ENCODE measurements at places on chromosomes 1 and 21.

- DNase-seq: peak; percentile 95
These were observed at the start of gene TMCC2 for GRCh38 chr1:205227584-205228013. TSS of gene TMCC2 (plus strand) at chr1:205227946. CDS start at chr1:205228565, 619 bp downstream.

- DNase-seq: no peak
These were observed 9.4 kb downstream of the CFHR4 start for GRCh38 chr1:196897158-196897828.

- DNase-seq: no peak
These were observed 49.8 kb upstream of the ADORA3 start for GRCh38 chr1:111553196-111553595.

- DNase-seq: no peak
These were observed 21.3 kb downstream of the SYDE2 start for GRCh38 chr1:85179522-85179921.

DNA sequence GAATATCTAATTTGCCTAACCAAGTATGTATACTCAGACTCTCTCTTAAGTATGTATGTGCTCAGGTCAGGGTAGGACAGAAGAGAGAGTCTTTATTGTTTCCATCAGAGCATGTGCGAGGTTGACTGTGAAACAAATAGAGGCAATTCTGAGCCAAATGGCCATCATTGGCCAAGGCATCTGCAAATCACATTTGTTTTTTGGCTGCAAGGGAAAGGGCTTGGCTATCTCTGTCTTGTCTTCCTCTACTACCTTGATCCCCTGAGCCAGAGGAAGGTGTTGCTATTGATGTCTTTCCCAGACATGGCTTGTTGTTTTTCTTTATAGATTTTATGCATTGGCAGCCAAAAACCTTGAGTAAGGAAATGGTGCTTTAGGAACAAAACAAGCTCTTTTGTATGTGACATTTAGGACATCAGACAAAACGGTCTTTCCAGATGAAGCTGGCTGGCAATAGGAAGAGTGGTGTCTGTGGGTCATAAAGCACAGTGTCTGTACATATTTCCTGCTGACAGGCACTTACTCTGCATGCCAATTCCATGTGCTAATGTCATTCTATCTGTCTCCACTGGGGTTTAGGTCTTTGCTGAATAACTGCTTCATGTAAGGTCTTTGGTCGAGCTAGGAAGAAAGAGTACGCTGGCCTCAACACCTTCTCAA is 163.3 kb downstream of the BRINP2 start:
- no peak for DNase-seq

DNA sequence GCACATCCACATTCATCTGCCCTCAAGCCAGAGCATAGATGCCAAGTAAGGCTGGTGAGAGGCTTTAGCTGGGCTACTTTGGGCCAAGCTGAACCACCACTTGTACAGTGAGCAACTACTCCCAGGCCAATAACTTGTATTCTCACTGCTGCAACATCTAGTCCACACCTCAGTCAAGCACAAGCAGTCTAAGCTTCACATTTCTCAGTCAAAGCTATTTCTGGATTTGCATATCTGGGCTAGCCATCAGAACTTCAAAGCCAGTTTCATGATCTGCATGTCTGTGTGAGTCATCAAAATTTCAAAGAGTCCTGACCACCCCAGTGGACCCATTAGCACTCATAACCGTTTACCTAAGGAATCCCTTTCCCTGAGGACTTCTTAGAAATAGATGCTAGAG is 77.7 kb upstream of the DIRAS3 start:
- no peak for DNase-seq

DNA sequence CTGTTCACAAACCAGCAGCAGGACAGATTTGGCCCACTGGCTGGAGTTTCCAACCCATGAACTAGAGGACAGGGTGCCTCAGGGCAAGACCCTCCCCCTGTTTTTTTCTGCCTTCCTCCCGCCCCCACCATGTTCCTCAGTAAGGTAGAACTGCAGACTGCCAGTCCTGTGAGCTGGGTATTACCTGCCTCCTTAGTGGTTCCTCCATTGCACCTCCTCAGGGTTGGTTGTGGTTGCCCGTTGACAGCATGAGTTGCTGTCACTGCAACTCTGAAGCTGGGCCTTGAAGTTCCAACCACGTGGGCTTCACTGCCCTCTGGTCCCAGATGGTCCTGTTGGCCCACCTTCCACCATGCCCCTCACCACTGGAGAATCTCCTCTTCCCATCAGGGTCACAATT is 28.8 kb downstream of the TENT5C start:
- no peak for DNase-seq

- DNase-seq: no peak
These were observed 494 bp downstream of the NT5C1A start for GRCh38 chr1:39671433-39671792.

DNA sequence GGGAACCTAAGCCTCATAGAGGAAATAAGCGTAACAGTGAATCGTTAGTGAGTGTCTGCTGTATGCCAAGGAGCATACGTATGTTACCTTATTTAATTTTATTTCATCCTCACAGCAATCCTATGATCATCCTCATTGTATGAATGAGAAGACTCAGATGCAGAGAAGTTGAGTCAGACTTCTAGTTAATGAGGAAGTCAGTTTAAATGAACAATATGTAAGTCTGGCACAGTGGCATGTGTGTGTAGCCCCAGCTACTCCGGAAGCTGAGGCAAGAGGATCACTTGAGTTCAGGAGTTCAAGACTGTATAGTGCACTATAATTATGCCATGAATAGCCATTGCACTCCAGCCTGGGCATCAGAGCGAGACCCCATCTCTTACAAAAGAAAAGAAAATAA is 148.0 kb downstream of the ZZZ3 start:
- no peak for DNase-seq

DNA sequence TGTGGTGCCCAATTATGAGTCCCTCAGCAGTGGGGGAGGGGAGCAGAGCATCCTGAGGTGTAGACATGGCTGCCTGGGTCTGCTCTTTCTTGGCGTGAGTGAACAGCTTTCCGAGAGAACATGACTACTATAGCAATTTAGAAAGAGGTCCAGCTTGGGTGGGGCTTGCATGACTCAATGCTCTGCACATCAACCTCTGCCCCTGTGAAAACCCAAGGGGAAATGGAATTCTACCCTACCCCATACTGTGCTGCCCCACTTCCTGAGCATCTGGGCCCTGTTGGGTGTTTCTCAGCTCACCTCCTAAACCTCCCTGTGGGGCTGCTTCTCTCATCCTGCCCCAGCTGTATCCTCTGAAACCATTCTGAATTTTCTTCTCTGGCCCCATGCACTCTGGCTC is 8.2 kb upstream of the AZIN2 start:
- no peak for DNase-seq

DNA sequence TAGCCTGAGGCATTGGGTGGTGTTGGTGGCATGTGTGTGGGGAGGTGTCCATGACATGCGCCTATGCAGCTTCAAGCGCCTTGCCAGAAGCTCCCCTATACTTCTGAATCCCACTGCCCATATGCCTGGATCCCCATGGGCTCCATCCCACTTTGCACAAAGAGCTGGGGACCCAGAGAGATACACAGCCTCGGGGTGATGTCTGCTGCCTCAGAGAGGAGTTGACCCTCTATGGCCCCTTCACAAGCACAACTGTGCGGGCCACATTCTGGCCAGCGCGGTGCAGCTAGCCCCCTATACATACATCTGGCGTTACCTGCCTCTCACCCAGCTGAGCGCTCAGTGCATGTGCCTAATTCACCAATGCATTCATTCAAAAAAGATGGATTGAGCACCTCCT is 9.6 kb upstream of the PTPRF start:
- DNase-seq: no peak

DNA sequence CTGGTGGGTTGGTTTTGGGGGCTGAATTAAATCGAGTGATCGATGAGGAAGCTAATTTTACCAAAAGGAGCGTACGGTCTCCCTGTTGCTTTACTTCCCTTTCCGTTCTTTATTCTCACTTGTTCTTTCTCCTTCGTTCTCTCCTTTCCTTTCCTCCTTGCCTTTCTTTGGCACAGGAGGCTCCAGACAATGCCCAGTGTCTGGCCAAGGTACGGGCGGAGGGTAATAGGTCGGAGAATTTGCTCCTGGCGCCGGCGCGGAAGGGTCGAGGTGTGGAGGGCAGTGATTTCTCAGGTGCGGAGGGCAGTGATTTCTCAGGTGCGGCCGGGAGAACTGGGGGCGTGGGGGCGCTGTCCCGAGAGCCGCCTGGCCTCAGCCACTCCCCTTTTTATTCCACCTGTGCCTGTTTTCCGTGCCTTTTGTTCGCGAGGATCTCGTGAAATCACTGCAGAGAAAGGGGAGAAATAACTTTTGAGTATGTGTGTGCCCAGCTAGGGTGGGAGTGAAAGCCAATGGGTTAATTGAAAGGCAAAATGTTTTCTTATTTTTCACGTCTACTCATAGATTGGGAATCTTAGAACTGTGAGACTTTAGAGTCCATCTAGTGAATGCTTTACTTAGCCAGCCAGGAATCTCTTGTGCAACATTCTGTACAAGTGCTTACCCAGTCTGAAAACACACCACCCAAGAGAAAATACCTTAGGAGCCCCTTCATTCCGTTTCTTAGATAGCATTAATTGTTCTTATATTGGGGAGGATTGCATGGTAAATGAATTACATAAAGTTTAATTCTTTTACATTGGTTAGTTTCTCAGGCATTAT is 1.3 kb downstream of the FNBP1L start:
- DNase-seq: no peak

DNA sequence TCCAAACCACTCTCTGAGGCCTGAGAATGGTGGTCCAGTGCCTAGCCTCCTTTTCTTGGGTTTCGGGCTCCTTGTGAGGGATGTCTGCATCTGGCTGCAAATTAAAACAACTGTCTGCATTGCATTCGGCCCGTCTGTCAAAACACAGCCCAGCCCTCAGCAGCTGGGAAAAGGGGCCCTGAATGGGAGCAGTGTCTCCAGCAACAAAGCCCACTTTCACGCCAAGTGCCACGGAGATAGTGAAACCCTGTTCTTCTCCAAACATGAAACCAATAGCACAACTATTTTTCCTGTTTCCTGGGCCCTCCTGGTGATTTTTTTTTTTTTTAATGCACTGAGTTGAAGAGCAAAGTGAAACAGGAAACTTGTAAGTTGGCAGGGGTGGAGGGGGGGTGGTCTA is 138.4 kb downstream of the PLXNA2 start:
- DNase-seq: no peak

- DNase-seq: no peak
These were observed 4.3 kb upstream of the SERBP1 start for GRCh38 chr1:67434491-67434890.

DNA sequence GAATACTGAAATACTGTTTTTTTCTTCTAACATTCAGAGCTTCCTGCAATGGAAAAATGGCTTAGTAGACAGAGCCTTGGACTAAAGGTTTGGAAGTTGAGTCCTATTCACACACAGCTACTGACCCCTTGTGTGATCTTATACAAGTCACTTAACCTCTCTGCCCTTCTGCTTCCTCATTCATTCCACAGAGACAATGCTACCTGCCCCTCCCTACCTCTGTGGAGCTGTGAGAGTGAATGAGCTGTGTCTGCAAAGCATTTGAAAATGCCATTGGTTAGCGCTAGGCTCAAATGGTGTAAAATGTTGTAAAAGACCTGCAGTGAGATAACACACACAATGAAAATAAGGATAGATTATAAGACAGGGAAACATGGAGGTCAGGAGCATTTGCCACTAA is 214.4 kb downstream of the BARHL2 start:
- no peak for DNase-seq

DNA sequence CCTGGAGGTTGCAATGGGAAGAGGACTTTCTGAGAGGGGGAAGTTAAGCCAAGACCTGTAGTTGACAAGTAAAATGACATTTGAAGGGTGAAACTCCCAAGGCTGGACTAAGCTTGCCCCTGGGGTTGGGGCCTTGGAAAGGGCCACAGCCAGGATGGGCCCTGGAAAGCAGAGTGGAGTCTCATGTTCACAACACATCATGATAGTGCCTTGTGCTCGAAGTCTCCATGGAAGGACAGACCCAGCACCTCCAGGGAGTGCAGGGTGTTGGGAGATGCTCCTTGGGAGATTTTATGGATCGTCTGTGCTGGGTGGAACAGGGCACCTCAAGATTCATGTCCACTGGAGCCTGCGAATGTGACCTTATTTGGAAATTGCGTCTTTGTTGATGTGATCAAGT is 55.6 kb upstream of the ACTRT2 start:
- no peak for DNase-seq

- DNase-seq: peak; percentile 26
These were observed 466.3 kb downstream of the LMO4 start for GRCh38 chr1:87794788-87795614.

- no peak for DNase-seq
These were observed 74.8 kb upstream of the LRRN2 start for GRCh38 chr1:204760350-204760749.

GRCh38 chr1:26142159-26142558 is 16.7 kb upstream of the FAM110D start:
- peak; percentile 15 for DNase-seq

DNA sequence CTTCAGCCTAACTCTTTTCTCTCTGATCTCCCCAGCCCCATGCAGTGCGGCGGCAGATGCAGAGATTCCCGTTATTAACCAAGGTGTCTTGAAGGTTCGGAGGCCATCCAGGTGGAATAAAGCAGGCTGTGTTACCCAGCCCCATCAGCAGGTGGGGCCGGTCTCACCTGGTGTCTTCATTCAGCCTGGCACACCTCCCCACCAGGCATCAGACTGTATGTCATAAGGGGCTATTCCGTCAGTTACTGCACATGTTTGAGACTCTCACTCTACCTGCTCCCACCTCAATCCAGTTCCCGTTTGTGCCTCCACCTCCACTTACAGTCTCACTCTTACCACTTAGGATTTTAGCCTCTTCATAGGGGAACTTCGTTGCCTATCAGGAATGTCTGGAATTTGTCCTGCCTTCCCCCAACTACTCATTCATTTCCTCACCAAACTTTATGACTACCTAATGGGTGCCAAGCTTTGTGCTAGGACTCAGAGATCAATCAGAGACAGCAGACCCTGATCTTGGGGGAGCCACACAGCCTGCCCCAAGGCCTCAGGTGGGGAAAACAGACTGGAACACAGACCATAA is 170.2 kb downstream of the PLPP3 start:
- DNase-seq: no peak

- DNase-seq: no peak
These were observed 43.6 kb downstream of the FAAH start for GRCh38 chr1:46437723-46438122.

- no peak for DNase-seq
These were observed 23.4 kb upstream of the KIAA1614 start for GRCh38 chr1:180889325-180889724.

DNA sequence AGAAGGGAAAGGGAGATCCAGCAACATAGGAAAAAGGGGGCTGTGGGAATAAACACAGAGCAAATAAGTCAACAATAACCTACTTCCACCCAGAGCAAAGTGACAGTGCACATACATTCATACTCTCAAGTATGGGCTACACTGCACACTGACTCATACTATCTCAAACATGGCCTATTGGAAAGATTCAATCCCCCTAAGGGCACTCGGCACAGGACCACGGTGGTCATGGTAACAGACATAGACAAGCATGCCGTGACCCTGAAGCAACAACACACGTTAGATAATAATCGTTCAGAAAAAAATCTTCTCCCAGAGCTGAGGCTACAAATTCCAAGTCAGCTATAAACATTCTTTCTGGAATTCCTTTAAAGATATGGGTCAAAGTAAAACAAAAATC is 16.8 kb upstream of the JAK1 start:
- DNase-seq: no peak
